Upper lobe of right lung (tissue), 1 donor: ENCODE measurements at places on chromosomes 2 and 18.

DNA sequence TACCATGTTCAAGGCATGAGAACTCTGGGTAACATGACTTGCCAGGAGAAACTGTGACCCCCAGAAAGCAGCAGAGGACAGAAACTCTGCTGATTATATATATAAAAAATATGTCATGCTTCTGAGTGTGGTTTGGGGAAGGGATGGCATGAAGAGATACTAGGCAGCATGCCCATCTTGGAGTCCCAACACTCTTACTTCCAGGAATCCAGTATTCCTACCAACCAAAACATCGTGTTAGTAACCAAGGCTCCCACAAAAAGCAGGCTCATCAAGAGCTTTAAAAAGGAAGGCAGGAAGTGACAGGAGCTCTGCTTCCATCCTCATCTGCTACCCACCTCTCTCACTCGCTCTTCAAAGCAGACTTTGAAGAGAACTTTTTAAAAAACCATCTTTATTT, 31.6 kb upstream of the TWIST2 start:
- no peak for DNase-seq

GRCh38 chr18:66931010-66931409, 327.1 kb upstream of the CDH19 start:
- DNase-seq = no peak

DNA sequence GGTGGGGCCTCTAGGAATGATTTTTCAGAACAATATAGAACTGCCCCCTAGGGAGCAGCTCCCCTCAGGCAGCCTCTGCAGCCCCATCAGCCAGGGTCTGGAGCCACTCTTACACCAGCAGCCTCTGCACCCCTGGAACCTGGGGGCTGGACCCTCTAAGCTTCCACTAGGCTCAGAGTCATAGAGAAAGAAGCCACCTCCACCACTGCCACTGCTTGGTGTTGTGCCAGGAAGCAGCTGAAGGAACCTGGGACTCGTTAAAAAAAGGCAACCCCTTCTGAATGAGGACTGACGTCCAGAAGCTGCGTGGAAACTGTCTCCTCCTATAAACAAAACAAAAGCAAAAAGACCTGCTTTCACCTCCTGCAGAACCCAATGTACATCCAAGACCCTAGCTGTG, 98.1 kb upstream of the HS6ST1 start:
- DNase-seq = peak; percentile 26

DNA sequence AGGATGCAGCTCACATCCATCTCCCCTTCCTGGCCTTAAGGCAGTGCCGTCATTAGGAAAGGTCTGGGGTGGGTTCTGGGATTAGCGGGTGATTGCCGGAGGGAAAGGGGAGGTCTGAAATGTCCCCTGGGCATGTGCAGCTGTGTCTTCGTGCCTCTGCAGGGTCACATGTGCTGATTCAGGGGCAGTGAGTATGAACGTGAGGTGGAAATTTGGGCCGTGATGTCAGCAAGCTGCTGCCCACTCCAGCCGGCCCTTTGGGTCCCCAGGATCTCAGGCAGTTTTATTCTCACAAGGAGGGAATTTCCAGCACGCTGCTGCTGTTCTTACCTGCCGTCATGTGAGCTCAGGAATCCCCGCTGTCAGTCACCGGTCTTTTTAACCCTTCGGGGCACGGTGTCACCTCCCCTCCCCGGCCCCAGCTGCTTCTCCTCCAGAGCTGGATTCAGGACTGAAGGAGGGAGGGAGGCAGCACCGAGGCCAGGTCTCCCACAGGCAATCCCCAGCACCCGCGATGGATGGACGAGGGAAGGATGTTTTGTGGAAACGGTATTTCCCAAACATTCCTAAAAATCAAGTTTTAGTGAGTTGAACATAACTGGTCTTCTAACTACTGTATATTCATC, 23.5 kb downstream of the GPR35 start:
- DNase-seq = no peak

- DNase-seq = no peak
Measured at GRCh38 chr2:73870084-73870483, 22.7 kb upstream of the ACTG2 start.

DNA sequence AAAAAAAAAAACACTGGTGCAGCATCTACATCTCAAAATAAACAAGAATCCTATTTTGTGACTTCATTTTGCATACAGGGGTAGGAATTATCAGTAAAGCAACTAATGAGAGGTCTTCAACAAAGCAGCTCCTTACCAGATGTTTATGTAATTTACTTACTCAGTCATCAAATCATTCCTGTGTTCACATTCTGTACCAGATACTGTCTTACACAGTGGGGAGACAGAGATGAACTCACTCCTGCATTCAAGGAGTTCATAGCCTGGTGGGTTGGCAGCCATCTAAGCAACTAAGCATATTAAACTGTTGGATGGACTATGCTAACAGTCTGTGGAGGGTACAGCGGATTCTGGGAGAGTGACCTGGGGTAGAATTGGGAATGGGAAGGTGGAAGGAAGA, 169.0 kb downstream of the OSR1 start:
- DNase-seq = no peak

- DNase-seq = no peak
Measured at GRCh38 chr2:170340693-170341068, 162.7 kb downstream of the MYO3B start.

DNA sequence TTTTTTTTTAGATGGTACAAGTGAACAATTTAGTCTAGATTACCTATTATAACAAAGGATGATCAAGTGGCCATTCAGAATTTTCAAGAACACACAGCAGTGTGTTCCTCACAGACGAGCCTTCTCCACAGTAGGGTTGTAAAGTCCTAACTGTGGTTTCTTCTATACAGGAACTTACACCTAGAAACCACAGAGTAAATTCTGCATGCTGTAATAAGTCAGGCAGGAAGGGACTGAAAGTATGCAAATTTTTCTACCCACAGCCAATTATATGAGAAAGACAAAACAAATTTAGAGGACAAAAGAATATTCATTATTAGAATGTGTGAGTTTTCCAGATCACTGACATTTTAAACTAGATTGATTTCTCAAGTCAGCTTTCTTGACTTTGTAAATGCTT, 99.5 kb downstream of the RBMS1 start:
- DNase-seq = no peak

- DNase-seq = no peak
Measured at GRCh38 chr2:215817046-215817445, 196.3 kb downstream of the MREG start.

DNA sequence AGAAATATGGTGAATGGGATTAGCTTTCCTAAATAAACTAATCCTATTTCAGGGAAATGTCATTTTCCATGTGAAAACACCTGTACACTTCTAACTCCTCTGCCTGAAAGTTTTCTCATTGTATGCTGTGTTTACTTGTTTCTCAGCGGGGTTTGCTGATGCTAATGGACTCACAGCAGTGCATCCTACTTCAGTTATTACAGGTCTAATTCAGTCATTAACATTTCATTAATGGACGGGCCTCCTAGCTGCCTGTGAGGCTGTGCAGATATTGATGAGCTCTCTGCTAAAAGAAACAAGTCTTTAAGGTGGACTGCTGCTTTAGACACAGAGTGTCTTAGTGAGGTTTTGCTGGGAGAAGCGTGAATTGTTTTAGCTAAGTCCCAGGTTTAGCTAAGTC, 1342.0 kb upstream of the ZEB2 start:
- no peak for DNase-seq

DNA sequence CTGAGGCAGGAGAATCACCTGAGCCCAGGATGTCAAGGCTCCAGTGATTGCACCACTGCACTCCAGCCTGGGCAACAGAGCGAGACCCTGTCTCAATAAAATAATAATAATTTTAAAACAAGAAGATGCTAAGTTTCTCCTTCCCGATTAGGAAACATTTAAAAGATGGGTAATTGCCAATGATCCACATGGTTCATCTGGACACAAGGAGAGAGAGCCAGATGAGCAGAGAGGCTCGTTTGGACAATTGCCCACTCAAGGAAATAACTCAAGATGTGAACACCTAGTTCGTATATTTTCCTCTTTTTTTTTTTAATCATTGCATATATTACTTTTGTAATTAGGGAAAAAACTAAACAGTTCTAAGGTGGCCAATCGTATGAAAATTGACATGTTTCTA, 3.6 kb upstream of the ACTG2 start:
- DNase-seq = no peak

- no peak for DNase-seq
Measured at GRCh38 chr2:218378053-218378452, 4.0 kb upstream of the SLC11A1 start.

- DNase-seq = no peak
Measured at GRCh38 chr2:145753966-145754365, 1234.0 kb upstream of the ZEB2 start.

GRCh38 chr2:226766352-226767055, 33.1 kb downstream of the IRS1 start:
- no peak for DNase-seq

DNA sequence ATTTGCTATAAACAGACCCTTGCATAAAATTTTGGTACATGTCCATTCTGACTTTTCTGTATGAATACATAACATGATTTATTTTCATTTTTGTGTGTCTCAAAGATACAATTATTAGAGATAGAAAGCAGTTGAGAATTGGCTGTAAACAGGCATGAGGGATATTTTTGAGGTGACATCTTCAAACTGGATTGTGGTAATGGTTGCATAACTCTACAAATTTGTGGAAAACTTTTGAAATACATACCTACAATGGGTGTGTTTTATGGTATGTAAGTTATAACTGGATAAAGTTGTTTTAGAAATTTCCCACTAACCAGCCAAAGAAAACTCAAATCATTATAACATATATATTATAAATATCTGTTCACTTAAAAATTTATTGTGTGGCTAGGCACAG, 39.6 kb downstream of the GREB1L start:
- DNase-seq = no peak

DNA sequence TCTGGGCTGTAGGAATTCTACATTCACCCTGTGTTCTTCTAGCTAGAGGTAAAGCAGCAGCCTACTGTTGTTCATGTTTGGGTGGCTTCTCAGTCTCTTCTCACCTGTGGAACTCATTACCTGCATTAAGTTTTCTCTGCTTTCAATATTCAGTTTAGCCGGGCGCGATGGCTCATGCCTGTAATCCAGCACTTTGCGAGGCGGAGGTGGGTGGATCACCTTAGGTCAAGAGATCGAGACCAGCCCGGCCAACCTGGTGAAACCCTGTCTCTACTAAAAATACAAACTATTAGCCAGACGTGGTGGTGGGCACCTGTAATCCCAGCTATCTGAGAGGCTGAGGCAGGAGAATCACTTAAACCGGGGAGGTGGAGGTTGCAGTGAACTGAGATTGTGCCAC, 139.8 kb upstream of the UBE2E3 start:
- no peak for DNase-seq

- DNase-seq = no peak
Measured at GRCh38 chr2:106115250-106115649, 78.9 kb downstream of the UXS1 start.

DNA sequence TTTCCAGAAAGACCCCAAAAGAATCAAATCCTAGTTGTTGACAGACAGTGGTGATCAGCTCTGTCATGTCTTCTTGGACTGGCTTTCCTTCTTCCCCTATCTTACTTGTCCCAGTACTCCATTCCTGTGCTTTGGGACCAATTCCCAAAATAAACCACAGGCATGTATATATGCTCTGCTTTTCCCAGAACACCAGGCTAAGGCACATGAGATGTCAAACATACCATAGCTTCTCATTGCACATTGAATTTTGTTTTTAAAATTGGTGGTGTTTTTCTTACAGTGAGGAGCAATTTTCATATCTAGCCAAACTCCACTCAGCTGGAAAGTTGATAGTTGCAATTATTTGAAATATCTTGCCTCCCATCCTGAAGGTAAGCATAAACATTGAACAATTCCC, 88.9 kb upstream of the RGPD4 start:
- DNase-seq = no peak

GRCh38 chr2:29502460-29502911, 387.3 kb downstream of the CLIP4 start:
- DNase-seq = no peak

GRCh38 chr2:78541451-78542267, 483.8 kb upstream of the REG3G start:
- DNase-seq = no peak

DNA sequence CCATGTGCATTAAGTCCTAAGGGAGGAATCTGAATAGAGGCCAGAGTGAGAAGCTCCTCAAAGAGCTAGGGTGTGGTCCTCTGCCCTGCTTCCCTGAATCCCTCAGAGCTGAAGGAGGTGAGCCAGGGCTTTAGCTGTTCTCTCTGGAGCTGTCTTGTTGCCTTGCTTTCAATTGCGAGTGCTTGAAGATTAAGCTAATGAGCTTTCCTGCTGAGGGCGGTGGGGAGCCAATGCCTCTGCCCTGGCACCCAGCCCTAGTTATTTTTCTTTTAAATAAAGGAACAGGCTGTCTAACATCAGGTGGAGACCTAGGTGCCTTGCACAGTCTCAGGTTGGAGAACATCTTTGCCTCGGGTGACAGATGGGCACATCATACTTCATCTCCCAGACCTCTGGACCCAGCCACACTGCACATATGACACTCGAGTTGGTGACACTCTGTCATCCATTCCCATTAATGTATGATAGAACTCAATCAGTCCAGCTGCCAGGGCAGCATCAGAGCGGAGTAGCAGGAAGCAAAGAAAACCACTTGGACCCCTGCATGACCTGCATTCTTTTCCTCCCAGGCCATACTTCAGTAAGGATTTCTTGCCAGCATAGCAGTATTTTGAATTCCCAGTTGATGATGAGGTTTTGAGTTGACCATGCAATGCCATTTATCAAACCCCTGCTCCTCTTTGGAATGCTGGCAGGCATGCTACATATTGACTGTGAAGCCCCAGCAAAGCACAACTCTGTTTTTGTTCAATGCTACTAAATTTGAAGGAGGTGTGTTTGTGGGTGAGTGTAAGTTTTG, 292.7 kb downstream of the RNF144A start:
- DNase-seq = no peak

DNA sequence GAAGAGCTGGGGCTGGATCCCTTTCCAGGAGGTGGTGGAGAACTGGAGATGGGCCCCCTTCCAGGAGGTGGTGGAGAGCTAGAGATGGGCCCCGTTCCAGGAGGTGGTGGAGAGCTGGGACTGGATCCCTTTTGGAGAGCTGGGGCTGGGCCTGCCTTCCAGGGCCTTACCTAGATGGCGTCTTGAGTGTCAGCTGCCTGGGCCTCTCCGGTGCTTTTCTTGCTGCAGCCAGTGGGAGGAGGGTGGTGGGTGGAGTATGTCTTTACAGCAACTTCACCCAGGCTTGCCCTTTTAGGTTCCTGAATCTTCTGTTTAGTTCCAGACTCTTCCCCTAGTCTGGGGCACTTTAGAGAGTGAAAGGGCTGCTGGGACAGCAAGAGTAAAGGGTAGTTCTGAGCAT, 19.1 kb upstream of the TXNDC2 start:
- peak; percentile 75 for DNase-seq

GRCh38 chr2:145599756-145600155, 1079.8 kb upstream of the ZEB2 start:
- DNase-seq = no peak

- DNase-seq = no peak
Measured at GRCh38 chr2:113784823-113785744, 28.6 kb upstream of the SLC35F5 start.

DNA sequence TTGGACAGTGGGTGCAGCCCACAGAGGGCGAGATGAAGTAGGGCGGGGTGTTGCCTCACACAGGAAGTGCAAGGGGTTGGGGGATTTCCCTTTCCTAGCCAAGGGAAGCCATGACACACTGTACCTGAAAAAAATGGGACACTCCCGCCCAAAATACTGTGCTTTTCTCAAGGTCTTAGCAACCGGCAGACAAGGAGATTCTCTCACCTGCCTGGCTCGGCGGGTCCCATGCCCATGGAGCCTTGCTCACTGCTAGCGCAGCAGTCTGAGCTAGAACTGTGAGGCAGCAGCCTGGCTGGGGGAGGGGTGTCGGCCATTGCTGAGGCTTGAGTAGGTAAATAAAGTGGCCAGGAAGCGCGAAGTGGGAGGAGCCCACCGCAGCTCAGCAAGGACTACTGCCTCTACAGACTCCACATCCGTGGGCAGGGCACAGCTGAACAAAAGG, 244.7 kb downstream of the NBAS start:
- no peak for DNase-seq
